ENCODE measurements at places on chromosomes 7 and 10. TPM values are rescaled to one million over a fixed set of nuclear protein-coding genes. Genes with fewer than 3 reads are reported as not detected.

The TMEM130 gene
- total RNA-seq: 0.14 TPM

The ICA1 gene
- total RNA-seq: 47.9 TPM

DNA sequence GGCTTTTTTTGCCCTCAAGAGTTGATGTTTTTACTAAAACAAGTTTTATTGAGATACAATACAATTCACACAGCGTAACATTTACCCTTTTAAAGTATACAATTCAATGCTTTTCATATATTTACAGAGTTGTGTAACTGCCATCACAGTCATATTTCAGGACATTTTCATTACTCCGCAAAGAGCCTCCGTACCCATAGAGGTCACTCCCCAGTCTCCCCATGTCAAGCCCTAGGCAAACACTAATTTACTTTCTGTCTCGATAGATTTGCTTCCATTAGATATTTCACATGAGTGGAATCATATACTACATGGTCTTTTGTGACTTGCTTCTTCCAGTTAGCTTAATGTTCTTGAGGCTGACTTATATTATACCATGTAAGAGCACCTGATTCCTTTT is 183.8 kb downstream of the PRKCQ start:
- no peak for DNase-seq

The LIPM gene
- total RNA-seq: not detected

GRCh38 chr7:46352004-46352954 is 431.2 kb upstream of the IGFBP3 start:
- no peak for DNase-seq

The GDF2 gene
- not detected for total RNA-seq

The DYDC2 gene
- total RNA-seq: not detected

- DNase-seq: no peak
These were observed 35.8 kb downstream of the PALS2 start for GRCh38 chr7:24609059-24609458.

DNA sequence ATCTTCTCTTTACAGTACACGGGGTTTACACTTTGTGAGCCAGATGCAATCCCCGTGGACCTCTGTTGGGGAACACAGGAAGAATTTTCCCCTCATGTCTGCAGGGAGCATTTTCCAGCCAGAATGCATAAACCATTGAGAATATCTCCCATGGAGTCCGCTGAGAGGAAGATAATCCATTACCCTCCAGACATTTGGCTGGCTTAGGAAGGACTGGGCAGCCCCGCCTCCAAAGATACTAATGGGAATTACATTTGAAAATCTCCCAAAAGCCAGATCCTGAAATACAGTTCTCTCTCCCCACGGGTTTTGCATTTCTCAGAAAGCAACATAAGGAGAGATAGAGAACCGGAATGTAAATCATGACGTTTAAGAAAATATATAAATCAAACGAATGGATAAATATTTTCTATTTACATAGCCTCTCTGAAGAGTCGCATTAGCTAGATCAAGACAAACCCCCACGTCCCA is 53.5 kb downstream of the TRIL start:
- no peak for DNase-seq

The ITIH5 gene
- 19.5 TPM for total RNA-seq

The DMBT1 gene
- total RNA-seq: 51.4 TPM

The FLNC gene
- 21.3 TPM for total RNA-seq

The POLD2 gene
- total RNA-seq: 20.1 TPM

GRCh38 chr10:47282005-47282656 is 17.9 kb upstream of the GDF10 start:
- no peak for DNase-seq

The BMPR1A gene
- total RNA-seq: 29.3 TPM

DNA sequence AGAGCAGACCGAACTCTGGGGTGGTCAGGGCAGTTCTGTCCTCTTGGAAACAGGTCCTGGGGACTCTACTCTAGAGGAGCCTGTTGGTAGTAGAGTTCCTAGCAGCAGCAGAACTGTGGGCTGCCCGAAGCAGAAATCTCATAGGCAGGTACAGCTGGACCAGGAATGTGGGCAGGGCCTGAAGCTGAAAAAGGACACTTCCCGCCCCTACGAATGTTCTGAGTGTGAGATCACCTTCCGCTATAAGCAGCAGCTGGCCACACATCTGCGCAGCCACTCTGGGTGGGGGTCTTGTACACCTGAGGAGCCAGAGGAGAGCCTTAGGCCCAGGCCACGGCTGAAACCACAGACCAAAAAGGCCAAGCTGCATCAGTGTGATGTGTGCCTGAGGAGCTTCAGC is 8.3 kb upstream of the ZNF783 start:
- no peak for DNase-seq

GRCh38 chr10:95354110-95354509 is 63.3 kb upstream of the PDLIM1 start:
- DNase-seq: no peak

DNA sequence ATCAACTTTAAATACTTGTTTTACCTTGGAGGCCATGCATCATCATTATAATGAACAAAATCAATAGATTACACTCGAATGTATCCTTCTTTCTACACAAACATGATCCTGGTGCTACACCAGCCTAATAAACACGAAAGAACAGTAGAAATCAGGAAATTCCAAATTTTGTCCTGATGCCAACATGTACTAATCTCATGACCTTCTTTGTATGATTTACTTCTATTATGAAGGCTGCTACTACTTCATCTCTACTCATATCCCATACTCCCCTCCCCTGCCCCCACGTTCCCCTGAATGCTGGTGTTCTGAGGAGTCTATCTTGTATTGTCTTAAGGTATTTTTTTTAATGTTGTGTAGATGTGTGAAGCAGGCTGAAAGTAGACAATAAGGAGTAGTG is 315.0 kb downstream of the CACNA2D1 start:
- DNase-seq: no peak

- no peak for DNase-seq
These were observed 672.9 kb upstream of the LRRTM3 start for GRCh38 chr10:66252986-66253385.

DNA sequence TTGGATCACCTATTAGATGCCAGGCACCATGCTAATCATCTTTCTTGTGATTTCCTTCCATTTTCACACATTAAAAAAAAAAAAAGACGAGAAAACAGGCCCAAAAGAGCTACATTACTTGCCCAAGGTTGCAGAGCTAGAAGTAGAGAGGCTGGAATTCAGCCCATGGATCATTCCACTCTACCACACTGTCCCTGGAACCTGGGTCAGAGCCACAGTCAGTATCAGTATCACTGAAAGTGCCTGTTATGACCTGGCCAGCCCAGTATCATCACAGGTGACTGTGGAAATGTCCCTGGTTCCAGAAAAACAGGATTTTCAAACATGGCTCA is 3.3 kb upstream of the FLNC start:
- no peak for DNase-seq

The SPDYE5 gene
- not detected for total RNA-seq

DNA sequence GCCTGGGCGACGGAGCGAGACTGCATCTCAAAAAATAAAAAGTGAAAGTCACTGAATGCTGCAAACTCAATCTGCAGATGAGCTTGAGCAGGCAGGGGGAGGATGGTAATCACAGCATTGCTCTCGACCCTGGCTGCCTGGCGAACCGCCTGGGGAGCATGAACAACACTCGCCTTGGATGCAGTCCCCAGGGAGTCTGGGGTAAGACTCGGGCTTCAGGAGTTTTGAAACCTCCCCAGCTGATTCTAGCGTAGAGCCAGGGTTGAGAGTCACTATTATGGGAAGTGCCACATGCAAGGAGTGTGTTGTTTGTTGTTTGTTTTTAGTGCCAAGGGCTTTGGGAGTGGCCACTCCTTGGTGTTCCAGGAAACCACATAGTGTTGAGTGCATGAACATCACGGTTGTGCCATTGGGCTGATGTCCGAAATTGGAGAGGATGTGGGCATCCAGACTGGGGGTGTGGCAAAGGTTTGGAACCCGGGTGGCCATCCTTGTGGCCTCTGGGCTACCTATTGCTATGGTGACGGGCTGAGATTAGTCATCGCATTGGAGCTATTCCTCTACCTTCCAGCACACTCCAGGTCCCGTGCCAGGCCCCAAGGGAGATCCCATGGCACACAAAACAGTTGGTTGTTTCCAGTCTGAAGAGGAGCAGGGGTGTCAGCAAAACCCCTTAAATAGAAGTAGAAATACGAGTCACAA is 92.6 kb downstream of the RGS10 start:
- no peak for DNase-seq

- peak; percentile 61 for DNase-seq
These were observed 384 bp downstream of the DCLRE1C start for GRCh38 chr10:14953424-14954000.

DNA sequence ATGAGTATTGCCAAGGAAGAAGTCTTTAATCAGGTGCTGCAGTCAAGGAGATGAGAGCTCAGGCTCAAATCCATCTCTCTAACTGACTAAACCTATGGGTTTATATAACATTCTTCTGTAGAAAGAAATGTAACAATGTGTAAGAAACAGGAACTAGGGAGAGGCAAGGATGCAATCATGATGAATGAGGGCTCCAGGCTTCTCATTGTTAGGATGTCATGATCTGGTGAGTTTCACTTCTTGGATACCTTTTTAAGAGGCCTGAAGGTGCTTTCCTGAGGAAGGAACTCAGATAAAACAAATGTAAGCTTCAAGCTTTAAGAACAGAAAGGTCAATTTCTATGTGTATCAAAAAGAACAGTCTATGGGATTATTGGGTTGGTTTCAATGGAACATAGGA is 30.8 kb upstream of the SCIN start:
- no peak for DNase-seq

DNA sequence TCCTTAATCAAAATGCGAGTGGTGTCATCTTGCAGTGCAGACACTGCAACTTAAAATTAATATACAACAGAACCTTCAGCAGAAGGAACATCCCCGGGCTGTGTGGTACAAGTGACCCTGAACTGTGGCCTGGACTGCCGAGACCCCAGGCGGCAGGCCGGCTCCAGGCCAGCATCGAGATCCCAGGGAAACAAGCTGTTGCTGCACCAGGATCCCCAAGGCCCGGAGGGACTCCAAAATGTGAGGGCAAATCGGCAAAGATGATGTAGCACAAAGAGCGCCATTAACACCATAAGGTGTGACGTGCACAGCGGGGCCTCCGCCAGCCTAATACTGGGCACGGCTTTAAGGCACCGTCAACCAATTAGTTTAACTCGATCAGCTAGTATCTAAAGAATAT is 73.9 kb downstream of the EBF3 start:
- DNase-seq: no peak

DNA sequence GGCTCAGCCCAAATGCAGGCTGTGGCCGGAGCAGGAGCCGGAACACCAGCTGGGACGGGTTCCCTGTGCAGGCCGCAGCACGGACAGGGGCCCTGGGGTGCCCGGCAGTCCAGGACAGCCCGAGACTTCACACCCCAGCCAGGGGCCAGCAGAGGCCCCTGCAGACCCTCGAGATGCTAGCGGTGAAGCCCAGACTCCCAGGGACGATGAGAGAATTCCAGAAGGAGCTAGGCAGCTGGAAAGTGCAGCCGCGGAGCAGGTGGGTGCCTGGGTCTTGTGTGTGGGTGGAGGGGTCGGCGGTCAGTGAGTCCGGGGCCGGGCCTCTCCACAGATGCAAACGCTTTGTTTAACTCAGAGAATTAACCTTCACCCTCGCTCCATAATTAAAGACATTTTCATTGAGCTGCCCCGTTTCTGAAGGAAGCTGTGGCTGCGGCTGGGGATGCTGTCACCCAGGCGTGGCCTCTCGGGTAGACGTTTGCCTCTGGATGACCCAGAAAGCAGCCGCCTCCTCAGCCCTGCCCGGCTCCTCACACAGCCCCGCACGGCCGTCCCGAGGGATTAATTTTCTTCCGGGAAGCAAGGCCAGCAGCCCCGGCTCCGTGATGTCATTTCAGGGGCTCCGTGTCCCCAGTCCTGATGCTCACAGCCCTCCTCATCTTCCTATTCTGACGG is 26.5 kb downstream of the KNDC1 start:
- DNase-seq: no peak

DNA sequence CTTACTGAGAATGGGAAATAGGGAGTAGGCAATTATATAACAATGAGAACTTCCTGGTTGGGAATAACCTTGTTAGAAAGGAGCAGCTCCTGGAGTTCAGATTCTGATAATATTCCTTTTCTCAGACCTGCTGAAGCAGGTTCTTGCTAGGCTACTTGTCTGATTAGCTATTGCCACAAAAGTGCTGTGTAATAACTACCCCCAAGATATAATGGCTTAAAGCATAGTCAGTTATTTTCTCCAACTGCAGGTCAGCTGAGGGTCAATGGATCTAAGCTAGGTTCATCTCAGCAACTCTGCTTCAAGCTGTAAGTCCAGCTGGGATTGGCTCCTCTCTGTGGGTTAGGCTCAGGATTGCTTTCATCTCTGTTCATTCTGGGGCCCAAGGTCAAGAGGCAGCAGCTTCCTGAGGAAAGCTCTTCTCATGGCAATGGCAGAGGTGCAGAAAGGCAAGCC is 9.4 kb upstream of the CNOT4 start:
- DNase-seq: no peak

The NUTM2A gene
- total RNA-seq: 2.0 TPM

DNA sequence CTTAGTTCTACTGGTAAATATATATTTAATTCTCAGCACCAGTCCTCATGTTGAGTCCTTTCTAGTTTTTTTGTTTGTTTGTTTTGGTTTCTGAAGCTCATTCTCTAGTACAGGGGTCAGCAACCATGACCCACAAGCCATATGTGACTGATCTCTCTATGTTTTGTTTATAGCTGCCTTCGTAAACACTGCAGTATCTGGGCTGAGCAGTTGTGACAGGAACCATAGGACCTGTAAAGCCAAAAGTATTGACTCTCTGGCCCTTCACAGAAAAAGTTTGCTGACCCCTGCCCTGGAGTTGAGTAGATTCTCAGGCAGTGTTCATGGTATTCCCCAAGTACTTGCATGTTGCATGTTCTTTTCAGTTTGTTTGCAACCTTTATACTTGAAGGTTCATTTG is 20.8 kb downstream of the NET1 start:
- DNase-seq: no peak

DNA sequence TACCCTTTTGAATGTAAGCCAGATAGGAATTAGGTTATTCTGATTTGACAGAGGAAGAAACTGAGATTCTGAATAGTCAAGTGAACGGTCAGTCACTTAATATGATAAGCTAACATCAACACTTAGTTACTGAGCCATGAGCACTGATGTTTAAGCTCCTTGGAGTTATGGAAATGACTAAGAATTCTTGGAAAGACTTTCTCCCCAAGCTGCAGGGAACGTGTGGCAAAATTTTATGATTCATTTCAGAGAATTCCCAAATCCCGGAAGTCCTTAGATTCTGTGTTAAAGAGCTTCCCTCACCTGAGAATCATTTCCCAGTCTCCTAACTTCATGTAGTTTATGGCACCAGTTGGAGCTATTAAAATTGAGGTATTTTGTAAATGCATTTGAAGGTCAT is 330.9 kb downstream of the XPNPEP1 start:
- DNase-seq: no peak

The ANKRD26 gene
- 14.3 TPM for total RNA-seq

Measured in transverse colon (tissue), 4 donors.